Stimulated activated CD4-positive, alpha-beta T cell treated with anti-CD3 and anti-CD28 coated beads, Interleukin-15, amount 100 ng/mL, for 1 hour (primary cell): ENCODE measurements at places on chromosomes 5 and 9.

DNA sequence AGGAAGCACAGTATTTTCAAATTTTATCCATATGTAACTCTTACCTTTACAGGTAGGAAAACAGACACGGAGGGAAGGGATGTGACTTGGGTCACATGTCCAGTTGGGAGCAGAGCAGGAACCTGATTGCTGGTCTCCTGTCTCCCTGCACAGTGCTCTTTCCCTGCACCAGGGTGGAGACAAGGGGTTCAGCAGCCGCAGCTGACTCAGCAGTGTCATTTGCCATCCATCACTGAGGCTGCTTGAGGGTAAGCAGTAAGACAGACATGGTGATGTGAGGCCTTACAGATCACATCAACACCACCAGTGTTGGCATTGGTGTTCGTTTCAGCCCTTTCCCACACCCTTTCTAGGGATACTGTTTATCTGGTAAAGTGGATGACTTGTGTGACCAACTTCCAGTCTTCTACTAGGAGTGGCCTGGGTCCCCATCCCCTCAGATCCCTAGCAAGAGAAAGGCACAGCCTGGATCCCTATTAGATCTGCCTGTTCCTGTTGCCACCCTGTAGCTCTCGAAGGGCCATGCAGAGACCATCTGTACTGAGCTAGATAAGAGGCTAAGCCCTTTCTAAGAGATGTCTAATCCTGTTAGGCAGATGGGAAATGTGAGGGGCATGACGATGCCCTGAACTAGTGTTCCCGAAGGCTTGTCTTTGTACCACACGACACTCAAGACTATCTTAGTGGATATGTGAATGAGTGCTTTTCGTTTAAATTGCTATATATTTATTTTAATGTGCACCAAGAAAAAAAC lies 29.1 kb downstream of the FRMPD1 start:
- DNase-seq = no peak

GRCh38 chr5:2633992-2634391 lies 117.5 kb downstream of the IRX2 start:
- no peak for DNase-seq

DNA sequence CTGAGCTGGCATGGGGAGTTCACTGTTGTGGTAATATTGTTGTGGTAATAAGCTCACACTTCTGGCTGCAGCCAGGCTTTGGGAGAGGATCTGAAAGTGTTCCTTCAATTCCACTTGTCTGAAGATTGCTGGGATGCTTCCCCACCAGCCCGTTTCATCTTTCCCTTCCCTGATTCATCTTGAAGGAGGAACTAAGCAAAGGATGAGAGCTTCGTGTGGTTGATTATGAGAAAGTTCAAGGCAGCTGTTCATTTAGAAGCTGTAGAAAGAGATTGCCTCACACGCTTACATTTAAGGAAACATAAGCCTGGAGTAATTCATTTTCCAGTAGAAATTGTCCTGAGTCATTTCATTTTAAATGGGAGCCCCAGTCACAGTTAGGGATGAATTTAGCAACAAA lies 122.4 kb upstream of the GAS1 start:
- DNase-seq = no peak

DNA sequence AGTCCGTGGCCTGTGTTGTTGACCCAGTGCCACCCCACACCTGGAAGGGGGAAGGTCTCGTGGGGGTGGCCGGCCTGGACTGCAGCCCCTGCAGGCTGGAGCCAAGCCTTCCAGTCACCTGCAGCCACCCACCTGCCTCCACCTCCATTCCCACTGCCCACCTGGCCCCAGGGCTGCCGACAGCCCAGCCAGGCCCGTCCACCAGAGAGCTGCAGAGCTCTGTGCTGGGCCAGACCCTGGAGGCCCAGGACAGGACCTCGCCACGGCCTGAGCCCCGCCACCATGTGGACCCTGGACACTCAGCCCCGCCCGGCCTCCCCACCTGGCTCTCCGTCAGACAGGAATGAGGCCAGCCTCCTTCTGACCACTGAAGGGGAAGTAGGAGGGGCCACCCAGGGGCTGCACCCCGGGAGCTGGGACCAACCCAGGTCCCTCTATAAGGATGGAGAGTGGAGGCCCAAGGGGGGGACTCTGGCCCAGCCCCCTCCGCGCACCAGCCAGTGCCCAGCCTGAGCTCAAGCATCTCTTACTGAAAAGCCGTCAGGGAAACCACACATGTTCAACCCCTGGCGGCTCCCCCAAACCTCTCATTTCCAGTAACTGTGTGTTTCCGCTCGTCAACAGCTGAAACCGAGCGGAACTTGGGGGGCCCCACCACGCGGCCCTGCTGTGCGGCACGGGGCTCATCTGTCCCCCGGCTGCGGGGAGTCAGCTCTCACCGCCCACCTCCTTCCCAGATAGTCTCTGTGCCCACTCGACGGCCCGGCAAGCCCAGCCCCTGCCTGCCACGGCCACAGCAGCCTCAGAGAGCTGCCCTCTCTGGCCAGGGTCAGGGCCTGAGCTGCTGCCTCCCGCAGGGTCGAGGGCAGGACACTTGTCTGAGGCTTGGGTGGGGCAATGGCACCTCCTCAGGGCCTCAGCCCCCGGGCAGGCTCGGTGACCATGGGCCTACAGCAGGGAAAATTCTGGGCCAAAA lies 12.8 kb downstream of the NOTCH1 start:
- peak; percentile 63 for DNase-seq

- no peak for DNase-seq
These were observed 22.6 kb downstream of the PLAC8L1 start for GRCh38 chr5:146082798-146083197.

GRCh38 chr5:33180900-33181299 lies 259.9 kb upstream of the TARS1 start:
- no peak for DNase-seq

DNA sequence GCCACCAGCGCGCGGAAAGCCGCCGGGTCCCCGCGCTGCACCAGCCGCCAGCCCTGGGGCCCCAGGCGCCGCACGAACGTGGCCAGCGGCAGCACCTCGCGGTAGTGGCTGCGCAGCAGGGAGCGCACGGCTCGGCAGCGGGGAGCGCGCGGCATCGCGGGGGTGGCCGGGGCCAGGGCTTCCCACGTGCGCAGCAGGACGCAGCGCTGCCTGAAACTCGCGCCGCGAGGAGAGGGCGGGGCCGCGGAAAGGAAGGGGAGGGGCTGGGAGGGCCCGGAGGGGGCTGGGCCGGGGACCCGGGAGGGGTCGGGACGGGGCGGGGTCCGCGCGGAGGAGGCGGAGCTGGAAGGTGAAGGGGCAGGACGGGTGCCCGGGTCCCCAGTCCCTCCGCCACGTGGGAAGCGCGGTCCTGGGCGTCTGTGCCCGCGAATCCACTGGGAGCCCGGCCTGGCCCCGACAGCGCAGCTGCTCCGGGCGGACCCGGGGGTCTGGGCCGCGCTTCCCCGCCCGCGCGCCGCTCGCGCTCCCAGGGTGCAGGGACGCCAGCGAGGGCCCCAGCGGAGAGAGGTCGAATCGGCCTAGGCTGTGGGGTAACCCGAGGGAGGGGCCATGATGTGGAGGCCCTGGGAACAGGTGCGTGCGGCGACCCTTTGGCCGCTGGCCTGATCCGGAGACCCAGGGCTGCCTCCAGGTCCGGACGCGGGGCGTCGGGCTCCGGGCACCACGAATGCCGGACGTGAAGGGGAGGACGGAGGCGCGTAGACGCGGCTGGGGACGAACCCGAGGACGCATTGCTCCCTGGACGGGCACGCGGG lies at the start of gene TERT:
Gene TERT, minus strand, starts transcription at position 234 of the 815 bp plus-strand sequence. Its CDS starts 79 bp downstream, at position 155.
- DNase-seq = peak; percentile 43

- no peak for DNase-seq
These were observed 37.0 kb upstream of the SAP30L start for GRCh38 chr5:154408811-154409210.

GRCh38 chr9:128175102-128175563 lies 15.1 kb downstream of the BBLN start:
- DNase-seq = no peak

GRCh38 chr5:156883316-156883875 lies 33.3 kb downstream of the PPP1R2B start:
- DNase-seq = no peak

DNA sequence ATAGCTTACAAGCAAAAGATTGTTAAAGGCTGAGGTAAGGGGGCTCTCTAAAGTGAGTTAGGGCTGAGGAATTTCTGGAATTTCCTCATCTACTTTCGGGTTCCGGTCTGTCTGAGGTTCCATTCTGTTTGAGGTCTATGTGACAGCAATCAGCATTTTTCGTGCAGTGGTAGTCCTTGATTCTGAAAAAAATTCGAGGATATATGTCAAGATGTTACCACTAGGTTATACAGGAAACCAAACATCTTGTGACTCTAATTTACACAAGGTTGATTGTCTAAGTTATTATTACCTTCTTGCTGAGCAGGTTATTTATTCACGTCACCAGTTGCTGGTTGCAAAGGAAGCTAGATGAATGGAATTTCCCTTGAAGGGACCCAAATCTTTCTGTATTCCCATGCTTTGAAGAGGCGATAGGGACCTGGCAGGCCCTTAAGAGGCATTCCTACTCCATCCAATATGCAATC lies 35.2 kb downstream of the RLN2 start:
- no peak for DNase-seq

DNA sequence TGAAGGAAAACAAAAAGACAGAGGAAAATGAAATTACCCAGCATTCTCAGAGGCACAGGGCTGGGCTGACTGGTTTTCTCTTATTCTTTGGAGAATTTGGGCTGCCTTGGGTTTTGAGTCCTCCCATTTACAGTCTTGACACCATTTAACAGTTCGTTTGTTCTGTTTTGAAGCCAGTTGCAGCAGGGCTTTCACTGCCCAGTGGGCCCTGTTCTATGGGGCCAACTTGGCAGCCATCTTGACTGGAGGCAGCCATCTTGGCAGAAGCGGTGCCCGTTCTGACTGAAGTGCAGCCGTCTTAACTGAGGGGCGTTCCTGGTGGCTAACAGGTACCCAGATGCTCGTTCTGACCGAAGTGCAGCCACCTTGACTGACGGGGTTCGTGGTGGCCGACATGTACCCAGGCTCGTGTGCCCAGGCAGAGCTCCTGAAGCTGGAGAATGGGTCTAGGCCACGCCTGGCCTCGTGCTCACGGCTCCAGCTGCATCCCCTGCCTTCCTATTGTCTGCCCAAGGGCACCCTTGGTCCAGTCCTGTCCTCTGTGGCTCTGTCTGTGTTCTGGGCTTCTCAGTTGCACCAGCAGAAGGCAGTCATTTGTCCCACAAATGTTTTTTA lies 164.4 kb downstream of the GAPVD1 start:
- no peak for DNase-seq

- no peak for DNase-seq
These were observed 130.1 kb upstream of the SLC44A1 start for GRCh38 chr9:105114318-105114717.

DNA sequence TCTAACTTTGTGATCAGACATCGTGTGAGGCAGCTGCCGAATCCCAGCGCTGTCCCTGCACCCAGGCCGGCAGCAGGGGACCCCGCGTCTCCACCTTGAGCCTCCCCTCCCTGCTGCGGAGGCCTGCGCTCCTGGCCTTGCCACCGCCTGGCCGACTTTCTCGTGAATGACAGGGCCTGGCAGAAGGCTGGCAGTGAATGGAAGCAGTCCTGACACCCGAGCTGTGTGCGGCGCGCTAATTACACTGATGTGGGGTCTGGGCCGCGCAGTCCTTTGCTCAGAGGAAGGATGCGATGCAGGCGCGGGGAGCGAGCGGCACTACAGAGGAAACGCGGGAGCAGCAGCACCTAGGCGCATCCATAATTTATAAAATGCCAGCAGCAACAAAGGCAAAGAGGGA lies 40.3 kb downstream of the POU4F3 start:
- DNase-seq = no peak

DNA sequence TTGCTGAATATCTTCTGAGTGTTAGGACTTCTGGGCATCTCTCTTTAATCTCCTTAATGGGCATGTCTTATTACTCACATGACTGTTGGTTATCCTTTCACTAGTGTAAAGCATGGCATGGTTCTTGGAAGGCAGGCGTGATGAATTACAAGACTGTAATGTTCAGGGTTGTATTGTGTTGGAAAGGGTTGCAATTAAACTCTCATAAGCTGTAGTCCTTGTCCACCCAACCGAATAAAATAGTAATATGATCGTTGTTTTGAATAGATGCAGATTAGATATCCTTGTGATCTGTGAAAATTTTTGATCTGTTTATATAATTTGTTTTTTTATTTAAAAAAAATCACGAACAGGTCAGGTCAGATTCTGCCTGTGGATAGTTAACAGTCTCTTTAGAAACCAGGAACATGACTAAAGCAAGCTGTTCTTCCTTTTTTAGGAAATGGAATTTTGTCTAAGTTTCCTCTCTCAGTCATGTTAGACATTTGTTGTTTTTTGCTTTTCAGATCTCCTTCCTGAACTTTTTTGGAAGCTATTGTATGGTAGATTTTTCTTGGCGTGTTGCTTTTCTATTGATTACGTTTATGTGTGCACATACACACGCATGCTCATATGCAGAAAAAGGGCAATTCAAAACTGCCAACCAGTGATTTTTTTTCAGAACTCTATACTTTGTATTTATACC lies 121.8 kb downstream of the ARHGEF28 start:
- no peak for DNase-seq

- DNase-seq = no peak
These were observed 134.6 kb upstream of the RAPGEF1 start for GRCh38 chr9:131874447-131874846.

GRCh38 chr5:68557162-68557936 lies 341.8 kb downstream of the PIK3R1 start:
- no peak for DNase-seq

DNA sequence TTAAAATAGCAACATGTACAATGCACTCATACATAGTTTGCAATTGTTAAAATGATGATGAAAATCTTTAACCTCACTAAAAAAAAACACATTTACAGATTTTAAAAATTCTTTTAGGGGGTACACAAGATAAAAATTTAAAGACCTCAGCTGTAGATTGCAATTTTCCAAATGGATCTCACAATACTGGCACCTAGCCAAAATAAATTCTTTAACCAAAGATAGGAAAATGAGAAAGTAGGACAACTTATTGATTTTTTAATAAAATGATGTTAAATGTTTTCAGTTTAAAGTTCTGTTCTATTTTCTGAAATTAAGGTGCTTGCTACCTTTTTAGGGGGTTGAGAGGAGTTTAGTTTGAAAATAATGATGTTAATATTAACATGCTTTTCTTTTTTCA lies 90.0 kb downstream of the PCSK1 start:
- no peak for DNase-seq

DNA sequence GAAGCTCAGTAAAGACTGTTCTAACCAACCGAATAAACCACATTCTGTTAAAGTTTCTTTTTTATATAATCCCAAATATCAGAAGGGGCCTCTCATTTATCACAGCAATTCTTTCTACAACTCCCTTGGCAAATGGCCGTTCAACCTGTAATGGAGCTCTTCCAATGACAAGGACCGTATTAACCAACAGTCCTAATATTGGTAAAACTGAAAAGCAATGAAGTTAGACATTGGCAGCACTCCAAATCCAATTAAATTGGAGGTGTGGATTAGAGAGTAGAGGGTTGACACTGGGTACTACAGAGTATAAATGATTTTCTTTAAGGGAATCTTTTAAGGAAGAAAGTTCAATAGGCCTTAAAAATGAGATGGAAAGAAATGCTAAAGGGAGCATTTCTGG lies 842 bp downstream of the TMED7 start:
- DNase-seq = no peak

DNA sequence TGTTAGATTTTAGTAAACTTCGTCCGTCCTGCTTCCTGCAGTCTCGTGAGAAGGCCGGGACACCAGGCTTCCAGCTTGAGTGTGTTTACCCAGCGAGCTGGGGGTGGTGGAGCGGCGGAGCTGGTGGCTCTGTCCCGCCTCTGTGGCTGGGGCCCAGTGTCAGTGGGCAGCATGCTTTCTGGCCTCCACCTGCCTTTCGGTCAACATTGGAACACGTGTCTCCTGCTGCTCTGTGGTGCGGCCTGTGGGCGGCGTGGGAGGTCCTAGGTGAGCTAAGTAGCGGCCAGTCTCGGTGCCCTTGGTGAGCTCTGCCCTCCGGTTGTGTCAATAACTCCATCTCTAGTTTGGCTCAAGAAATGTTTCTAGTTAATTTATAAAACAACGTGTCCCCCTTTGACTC lies 125.9 kb downstream of the GADD45G start:
- no peak for DNase-seq
